Left colon (tissue), 2 donors: ENCODE measurements at places on chromosomes 3 and 15. TPM values are rescaled to one million over a fixed set of nuclear protein-coding genes. Genes with fewer than 3 reads are reported as not detected.

GRCh38 chr15:43776101-43776717 lies 557 bp downstream of the ELL3 start:
- peak; percentile 77 for DNase-seq

The CELSR3 gene
- total RNA-seq, result 1.4 TPM

DNA sequence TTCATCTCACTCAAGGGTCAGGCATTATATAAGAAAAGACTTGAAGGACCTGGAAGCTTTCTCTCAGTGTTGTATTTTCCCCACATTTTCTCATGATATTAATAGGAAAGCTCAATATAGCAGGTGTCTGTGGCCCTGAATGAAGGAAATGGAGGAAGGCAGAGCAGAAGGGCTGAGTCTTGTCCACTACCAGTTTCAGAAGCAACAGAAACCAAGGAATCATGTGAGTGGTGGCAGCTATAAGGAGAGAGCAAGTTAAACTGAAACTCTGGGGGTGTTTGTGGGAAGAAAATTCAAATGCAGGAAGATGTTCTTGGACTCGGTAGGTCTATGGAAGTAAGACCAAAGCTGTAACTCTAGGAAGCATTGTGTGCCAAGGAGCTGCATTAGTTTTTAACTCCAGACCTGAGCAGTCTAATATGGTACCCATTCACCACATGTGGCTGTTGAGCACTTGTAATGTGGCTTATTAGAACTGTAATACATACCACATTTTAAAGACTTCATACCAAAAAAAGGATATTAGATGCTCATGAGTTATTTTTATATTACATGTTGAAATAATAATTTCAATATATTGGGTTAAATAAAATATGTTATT lies 278.8 kb upstream of the GADL1 start:
- no peak for DNase-seq

GRCh38 chr15:80557441-80558234 lies 137.5 kb upstream of the ABHD17C start:
- no peak for DNase-seq

DNA sequence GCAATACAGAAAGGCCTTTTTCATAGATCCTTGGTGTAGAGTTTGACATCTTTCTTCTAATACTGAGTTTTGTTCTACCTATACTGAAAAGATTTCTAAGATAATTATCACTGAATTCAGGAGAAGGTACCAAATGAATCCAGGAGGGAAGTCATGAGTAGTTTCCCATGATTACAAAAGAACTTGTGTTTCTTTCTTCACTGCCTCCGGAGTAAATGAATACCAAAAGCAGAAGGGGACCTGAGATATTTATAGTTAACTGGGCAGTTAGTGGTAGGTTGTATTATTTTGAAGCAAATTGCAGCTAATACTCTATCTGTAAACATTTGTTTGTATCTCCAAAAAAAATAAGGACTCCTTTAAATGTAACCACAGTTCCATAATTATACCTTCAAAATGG lies 175.4 kb downstream of the SUCNR1 start:
- no peak for DNase-seq

DNA sequence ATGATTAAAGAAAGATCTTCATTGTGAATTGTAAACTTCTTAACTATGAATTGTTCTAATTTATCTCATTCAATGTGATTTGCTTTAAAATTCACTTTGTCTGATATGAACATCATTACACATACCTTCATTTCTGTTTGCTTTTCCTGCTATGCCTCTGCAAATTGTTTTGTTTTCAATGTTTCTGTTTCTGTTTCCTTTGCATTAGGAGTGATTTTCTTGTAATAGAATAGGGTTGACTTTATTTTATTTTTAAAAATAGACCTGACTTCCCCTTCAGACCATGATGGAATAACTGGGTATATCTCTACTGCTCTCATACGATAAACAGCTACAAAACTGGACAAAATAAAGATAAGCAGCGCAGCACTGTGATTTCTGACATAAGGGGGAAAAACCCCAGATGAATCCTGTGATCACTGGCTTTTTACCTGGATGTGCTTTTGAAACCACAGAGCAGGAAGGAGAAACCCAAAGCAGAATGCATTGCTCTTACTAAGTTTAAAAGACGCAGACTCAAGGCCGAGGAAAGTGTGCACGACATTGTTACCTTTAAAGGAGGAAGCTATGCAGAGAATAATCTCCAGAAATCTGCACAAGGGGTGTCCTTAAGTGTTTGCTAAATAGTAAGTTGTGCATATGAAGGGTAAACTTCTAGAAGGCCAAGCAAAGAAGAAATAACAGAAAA lies 420.2 kb downstream of the TBC1D5 start:
- DNase-seq, result no peak

GRCh38 chr3:173770011-173770410 lies 372.5 kb downstream of the NLGN1 start:
- no peak for DNase-seq

GRCh38 chr3:130073582-130073981 lies 8.0 kb upstream of the ALG1L2 start:
- no peak for DNase-seq

GRCh38 chr3:132285620-132285945 lies 31.6 kb upstream of the ACP3 start:
- DNase-seq, result no peak

- no peak for DNase-seq
Observed at GRCh38 chr3:43388915-43389314, 102.6 kb downstream of the SNRK start.

DNA sequence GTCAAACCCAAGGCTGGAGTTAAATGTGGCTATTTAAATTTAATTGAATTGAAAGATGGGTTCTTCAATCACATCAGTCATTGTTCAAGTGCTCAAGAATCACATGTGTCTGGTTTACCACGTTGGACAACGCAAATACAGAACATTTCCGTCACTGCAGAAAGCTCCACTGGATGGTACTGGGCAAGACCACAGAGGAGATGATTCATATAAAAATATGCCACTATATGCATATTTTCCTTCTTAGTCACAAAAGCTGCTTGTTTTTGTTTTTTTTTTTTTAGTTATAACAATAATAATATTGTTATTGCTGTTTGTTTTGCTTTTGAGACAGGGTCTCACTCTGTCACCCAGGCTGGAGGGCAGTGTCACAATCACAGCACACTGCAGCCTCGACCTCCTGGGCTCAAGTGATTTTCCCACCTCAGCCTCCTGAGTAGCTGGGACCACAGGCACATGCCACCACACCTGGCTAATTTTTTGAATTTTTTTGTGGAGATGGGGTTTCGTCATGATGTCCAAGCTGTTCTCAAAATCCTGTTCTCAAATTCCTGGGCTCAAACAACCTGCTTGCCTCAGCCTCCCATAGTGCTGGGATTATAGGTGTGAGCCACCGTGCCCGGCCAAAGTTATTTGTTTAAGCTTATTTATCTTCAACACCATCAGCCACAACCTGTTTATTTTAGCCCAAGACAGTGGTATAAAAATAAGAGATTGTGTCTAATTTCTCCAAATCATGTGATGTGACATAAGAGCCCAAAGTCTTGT lies 19.4 kb downstream of the RTP3 start:
- no peak for DNase-seq

The C3orf70 gene
- total RNA-seq, result 13.7 TPM

The FBXO40 gene
- not detected for total RNA-seq

GRCh38 chr3:113111011-113111707 lies 100.2 kb upstream of the BOC start:
- DNase-seq, result no peak

DNA sequence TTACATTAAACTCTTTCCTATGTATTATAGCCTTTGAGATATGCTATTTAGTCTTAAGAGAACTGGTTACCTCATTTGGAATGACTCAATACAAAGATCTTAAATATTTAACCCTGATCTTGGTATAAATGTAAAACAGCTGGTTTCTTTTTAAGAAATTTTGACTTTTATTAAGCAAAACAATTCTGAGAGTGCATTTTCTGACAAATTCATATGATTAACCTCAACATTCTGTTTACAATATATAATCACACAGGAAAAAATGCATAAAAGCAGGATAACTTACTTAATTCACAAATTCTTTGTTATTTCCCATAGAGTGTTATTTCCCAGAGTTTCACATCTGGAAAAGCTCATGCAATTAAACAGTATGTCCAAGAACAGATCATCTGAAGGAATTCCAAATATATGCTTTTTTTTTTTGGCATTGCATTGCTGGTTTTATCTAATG lies 400.4 kb upstream of the THBS1 start:
- DNase-seq, result no peak

The FAM162A gene
- total RNA-seq, result 207 TPM

The ABHD10 gene
- 26.2 TPM for total RNA-seq

DNA sequence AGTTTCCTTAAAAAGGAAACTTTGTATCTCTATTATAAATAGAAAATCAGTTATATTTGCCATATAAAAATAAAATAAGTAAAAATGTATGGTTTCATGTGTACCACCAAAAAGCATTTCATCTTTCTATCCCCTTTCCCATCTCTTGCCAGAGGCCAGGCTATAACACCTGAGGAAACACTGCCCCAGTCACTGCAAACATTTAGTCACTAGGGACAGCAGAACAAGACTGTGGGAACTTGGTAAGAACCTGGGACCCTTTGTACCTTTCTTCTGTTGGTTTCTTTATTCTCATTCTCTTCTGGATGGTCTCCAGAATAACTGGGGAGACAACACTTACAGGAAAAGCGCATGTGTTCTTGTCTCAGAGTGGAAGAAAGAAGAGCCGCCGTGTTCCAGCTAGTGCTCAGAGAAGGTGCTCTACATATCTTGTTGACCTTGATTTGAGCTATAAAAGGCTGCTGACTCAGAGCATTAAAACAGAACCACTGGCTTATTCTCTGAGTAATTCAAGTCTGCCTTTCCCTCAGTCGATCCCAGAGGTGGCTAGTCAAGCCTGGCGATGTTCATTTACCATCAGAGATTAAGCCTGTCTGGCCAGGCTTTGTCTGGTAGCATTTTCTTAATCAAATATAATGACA lies 361.6 kb downstream of the RBMS3 start:
- DNase-seq, result peak; percentile 39

- no peak for DNase-seq
Observed at GRCh38 chr3:197734667-197735318, 1.9 kb downstream of the RUBCN start.

DNA sequence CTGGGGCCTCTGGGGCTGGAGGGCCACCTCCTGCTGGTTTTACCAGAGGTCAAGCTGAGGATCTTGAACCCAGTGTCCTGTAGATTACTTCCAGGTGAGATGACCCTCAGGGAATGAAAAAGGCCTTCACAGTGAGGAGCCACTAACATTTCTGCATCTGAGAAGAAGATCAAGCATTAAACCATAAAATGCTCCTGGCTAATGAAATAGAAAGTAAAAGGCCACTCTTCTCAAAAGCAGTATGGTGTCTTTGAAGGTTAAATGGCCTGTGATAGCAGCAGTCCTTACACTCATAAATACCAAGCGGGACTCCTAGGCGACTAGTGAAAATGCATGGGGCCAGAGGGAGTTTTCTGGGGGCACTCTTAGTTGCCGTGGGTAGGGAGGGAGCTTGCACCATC lies 47.0 kb upstream of the RGMA start:
- DNase-seq, result no peak

The RPL35A gene
- total RNA-seq, result 557 TPM

The RAD51 gene
- 7.1 TPM for total RNA-seq

DNA sequence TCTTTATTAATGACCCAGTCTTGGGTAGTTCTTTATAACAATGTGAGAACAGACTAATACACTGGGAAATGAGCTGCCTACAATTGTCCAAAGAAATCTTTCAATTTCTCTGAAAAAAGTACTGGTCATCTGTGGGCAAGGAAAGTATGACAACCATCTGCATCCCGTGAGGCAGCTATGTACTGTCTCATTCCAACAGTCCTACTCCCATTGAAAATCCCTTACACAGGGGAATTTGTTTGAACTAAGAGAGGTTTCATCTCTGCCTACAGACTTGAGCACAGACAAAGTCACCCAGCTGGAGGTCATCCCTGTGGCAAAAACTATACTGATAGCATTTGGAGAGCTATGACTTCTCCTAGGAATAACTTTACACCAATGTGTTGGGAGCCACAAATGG lies 27.1 kb downstream of the SHC4 start:
- DNase-seq, result no peak

DNA sequence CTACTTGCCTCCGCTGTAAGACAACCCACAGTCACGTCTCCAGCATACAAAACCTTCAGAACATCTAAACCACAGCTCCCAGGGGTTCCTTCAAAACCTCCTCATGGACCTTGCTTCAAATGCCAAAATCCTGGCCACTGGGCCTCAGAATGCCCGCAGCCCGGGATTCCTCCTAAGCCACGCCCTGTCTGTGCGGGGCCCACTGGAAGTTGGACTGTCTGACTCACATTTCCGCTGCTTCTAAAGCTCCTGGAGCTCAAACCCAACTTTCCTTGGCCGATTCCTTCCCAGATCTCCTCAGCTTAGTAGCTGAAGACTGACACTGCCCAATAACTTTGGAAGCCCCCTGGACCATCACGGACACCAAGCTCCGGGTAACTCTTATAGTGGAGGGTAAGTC lies 17.9 kb upstream of the OR5H6 start:
- no peak for DNase-seq

The SLC12A8 gene
- 18.4 TPM for total RNA-seq

DNA sequence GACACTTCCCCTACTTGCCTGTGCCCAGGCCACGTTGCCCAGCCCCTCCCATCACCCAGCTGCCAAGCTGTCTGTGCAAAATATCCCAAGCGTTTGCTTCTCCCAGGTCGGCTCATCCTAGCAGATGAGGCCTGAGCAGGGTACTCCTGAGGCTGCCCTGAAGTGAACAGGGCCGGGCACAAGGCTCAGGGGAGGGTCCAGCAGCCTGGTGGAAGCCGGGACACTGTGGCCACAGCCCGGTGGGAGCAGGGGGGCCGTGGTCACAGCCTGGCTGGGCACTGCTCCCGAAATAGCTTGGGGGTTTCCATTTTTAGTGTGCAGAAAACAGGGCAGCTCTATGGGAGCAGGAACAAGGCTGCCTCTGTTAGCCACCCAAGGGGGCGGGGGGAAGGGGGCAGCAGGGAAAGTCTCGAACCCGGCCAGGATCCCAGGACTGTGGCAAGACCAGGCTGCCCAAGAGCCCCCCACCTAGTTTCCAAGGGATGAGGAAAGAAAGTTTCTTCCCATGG lies 3.4 kb downstream of the PLXNB1 start:
- no peak for DNase-seq

DNA sequence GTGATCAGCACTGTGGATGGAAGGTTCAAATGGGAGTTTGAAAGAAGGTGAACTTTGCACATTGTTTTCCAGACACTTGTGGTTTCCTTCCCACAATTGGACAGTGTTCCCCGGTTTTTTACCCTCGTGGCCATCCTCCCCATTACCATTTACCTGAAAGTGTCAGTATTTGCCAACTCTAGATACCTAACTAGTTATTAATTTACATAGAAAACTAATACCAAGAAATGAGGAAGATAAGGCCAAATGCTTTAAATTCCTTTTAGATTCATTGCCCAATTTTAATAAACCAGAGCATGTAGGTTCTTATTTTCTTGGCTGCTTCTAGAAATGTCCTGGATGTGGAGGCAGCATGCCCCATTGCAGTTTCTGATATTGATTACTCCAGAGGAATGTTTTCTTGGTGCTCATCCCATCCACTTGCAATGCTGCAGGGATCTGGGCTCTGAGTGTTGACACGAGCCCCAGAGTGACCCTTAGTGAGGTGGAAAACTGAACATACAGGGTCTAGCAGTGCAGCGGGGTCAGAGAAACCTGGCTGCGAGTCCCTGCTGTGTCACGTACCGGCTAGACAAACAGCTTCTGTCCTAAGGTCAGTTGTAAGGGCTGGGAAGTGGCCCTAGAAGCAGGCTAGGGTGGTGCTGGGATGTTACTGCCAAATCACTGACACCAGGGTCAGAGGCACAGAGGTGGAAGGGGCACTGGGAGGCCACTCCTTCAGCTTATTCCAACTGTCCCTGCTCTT lies 23.5 kb downstream of the LSM3 start:
- DNase-seq, result no peak

GRCh38 chr3:114441386-114441785 lies 147.6 kb downstream of the TIGIT start:
- DNase-seq, result no peak
